CD4-positive, alpha-beta T cell treated with Interleukin-1 beta for 1 hour (primary cell): ENCODE measurements at places on chromosomes 6 and 20.

DNA sequence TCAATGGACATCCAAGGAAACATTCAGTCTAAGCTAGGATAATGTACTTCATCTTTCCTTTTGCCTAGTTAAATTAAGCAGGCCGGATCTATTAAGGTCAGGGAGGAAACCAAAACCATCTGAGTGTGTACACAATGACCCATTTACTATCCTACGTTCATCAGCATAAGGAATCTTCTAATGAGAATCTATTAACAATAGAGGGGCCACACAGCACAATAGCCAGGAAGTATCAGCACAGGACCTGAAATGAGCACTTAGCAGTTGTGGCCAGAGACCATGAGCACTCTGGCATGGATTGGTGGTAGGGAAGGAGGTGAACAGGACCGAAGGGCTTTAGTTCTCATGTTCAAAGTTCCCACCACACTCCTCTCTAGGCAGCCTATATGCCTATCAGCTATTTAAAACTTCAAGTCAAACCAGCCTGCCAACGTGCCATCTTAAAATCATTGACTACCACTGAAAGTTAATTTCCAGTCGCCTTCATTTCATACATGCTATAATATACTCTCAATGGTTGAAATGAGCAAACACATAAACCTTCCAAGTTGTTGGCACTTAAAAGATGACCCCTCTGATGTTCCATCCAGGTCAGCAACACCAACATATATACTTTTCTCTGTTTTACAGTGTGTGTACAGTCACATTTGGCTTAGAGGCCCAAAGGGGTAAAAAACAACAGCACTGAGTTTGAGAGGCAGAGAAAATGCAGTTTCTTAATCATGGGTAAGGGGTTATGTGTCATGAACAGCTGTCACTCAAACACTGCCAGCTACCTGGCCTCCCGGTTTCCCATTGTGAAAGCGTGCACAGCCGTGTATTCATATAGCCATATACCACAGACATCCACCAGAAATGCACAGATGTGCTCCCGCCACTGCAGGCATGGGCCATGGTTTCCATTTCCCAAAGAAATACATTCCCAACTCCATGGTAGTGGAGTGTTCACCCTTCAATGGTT lies 184.3 kb downstream of the TBXT start:
- no peak for DNase-seq

GRCh38 chr20:46946796-46947195 lies 52.2 kb downstream of the EYA2 start:
- DNase-seq: no peak

DNA sequence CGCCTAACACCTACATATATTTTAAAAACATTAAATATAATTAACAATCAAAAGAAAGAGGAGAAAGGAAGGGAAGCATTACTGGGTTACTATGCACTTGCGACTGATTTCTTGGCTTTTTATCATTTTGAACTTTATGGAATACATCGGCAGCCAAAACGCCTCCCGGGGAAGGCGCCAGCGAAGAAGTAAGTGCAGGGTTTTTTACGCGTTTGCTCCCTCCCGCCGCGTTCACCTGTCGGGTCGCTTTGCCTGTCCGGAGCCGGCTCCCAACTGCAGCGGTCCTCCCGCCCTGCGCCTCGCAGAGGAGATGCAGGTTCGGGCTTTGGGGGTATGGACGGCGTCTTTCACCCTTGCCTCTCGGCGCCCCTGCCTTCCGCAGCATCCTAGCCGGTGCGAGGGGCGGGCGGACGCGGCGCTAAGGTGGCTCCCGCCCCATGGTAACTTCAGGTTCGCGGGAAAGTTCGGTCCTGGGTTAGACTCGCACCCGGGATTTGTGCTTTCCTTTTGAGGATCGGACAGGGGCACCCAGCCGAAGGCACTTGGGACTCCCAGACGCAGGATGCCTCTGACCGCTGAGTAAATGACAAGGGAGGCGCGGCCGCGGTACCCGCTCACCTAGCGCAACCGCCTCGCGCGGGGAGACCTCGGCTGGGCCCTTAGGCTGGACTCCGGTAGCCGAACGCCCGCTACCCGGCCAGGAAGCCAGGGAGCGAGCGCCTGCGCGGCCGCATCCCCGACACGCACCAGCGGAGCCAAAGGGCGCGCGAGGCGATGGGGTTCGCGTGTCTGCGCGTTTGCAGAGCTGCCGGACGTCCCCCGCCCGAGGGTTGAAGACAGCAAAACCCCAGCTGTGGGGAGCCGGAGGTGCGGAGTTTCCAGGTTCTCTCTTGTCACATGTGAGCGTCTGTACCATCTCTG lies 891 bp downstream of the RSPO3 start:
- DNase-seq: no peak

DNA sequence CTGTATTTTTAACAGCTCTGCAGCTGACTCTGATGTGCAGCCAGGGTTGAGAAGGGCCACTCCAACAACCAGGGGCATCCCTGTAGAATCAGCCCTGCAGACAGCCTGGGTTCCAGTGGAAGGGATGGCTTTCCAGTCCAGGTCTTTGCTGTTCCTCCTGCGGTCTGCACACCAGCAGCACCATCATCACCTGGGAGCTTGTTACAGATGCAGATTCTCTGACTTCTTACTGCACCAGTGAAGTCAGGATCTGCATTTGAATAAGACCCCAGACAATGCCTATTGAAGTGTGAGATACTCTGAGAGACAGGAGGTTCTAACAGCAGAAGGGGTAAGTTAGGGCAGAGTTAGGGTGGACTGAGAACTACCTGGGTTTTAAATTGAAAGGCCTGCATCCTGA lies 151.3 kb downstream of the F13A1 start:
- DNase-seq: no peak

GRCh38 chr6:16540804-16541752 lies 220.2 kb downstream of the ATXN1 start:
- DNase-seq: no peak

GRCh38 chr6:22250486-22250885 lies 46.4 kb downstream of the PRL start:
- no peak for DNase-seq

DNA sequence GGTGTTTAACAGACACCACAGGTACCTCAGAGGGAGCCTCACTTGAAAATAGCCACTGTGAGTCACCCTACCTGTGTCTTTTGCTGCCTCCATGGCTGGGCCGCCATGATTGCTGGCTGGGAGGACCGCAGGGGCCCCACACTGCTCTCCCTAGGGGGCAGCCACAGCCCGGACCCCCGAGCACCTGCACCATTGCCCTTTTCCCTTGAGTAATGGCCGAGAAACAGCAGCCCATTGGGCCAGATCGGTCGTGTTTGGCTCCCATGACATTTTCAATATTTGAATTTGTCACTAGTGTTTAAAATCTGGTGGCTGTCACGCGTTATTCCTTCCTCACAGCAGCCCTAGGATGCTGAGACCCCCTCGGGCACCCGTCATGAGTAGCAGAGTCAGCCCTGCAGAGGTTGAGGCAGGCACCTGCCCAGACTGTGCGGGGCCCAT lies 6.7 kb downstream of the ZBP1 start:
- no peak for DNase-seq

- DNase-seq: no peak
These were observed 548.9 kb upstream of the ADGRB3 start for GRCh38 chr6:68086199-68086598.

- no peak for DNase-seq
These were observed 152.7 kb downstream of the LY86 start for GRCh38 chr6:6741264-6741663.

GRCh38 chr20:42706759-42707158 lies 482.9 kb downstream of the PTPRT start:
- DNase-seq: no peak

- no peak for DNase-seq
These were observed 49.2 kb downstream of the RGS17 start for GRCh38 chr6:153081914-153082313.

- no peak for DNase-seq
These were observed 36.8 kb upstream of the GSTA3 start for GRCh38 chr6:52946306-52946705.

DNA sequence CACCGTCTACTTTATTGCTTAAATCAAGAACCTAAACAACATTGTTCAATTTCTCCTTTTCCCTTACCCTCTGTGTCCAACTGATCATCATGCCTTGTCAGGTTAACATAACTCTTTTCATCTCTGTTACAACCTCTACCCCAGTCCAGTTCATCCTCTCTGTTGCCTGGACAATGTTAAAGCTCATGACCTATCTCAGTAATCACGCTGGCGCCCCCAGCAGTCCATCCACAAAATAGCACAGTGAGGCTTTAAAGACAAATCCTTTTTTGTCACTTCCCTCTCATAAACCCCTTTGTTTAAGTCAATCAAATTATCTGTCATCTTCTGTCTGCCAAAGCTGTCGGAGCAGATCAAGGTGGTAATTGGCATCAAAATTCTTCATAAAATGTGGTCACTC lies 140.1 kb downstream of the QKI start:
- DNase-seq: peak; percentile 59

DNA sequence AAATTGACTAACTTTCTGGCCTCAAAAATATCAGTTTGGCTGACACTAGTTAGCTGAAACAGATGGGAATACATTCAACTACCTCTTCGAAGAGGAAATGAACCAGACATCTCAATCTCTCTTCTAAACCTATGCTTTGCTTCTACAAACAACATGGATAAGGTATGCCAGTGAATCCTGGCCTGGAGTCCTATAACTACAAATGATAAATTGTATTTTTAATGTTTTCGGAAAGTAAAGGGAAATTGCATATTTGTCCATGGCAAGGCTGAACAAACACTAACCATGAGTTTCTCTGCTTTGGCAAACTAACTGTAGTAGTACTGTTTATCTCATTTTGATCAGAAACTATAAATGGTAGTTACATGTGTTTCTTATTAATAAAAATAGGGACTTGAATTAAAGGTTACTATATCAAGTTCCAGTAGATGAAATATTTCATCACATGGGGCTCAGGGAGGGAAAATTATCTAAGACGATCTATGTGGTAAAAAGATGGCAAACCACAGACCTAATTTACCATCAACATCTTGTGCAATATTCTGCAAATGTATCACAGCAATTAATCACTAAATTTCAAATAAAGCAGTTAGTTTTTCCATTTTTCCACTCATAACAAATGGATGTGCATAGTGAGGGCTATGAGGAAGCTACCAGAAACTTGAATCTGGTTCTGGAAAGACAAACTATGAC lies 76.8 kb downstream of the COL12A1 start:
- DNase-seq: no peak

DNA sequence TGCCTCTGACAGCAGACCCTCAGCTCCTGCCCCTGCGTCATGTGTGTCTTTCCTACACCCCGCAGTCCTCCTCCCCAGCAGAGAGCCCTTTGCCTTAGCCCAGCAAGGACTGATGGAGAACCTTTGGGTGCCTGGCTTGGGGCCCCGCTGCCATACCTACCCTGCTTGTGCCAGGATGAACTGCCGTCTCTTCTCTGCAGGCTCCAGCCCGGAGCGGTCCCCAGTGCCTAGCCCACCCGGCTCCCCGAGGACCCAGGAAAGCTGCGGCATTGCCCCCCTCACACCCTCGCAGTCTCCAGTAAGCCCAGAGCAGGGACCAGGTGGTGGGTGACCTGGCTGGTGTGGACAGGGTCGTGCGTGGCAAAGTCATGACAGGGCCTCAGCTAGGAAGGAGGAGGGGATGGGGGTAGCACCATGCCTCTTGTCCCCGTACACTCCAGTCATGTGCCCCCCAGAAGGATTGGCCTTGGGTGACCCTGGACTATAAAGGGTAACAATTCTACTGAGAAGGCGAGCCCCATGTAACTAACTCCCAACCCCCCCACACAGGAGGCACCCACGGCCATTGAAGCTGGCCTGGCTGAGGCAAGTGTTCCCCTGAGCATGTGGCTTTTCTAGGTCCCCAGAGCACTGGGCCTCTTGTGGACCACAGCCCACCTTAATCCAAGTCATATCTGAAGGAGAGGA lies 8.3 kb downstream of the HSPA12B start:
- no peak for DNase-seq
